ENCODE measurements at places on chromosomes 12 and 14. TPM values are rescaled to one million over a fixed set of nuclear protein-coding genes. Genes with fewer than 3 reads are reported as not detected.

RAD51AP1 gene
- total RNA-seq: 48.2 TPM

DNA sequence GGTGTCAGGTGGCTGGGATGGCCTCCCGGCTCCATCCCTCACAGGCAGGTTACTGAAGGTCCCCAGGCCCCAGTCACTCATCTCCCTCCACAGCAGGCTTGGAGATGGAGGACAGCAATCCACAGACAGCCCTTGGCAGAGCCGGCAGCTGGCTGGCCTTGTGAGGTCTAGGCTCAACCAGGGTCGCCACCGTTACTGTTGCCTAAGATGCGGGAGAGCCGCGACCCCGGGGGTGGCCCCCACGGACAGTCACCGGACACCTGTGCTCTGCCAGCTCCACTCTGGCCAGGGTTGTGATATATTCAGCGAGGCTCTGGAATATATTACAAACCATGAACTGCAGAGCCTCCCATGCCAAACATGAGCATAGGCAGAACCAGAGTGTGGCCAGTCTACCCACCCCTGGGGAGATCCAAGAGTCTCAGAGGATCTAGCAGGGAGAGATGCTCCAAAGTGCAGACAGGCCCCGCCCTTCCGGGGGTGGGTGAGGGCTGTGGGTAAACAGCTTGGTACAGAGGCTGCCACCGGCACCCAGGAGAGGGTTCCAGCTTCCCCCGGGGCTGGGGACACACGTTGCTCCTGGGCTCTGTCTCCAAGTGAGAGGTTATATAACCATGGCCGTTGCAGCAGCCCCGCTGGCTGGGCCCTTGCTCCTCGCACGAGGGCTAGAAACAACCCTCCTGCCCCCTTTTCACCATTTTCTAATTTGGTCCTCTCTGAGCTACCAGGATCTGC lies 55.9 kb upstream of the DIO3 start:
- no peak for DNase-seq

CCDC175 gene
- 0.19 TPM for total RNA-seq

GRCh38 chr12:116138781-116139180 lies 138.7 kb downstream of the MED13L start:
- no peak for DNase-seq

GRCh38 chr12:119730381-119730780 lies 62.4 kb downstream of the PRKAB1 start:
- DNase-seq: no peak

DNA sequence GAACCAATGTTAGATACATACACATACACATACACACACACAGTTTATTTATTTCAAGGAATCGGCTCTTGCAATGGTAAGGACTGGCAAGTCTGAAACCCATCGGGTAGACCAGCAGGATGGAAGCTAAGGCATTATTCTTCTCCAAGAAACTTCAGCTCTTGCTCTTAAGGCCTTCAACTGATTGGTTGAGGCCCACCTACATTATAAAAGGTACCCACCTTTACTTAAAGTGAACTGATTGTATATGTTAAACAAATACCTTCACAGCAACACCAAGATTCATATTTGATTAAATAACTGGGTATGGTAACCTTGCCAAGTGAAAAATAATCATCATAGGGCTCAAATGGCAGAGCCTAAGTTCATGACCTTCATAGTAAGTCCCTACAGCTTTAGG lies 695.5 kb downstream of the BCL11B start:
- no peak for DNase-seq

MSRB3 gene
- 8.3 TPM for total RNA-seq

- no peak for DNase-seq
These were observed 20.0 kb downstream of the CIT start for GRCh38 chr12:119857041-119857591.

GRCh38 chr12:79155683-79156082 lies 291.1 kb downstream of the SYT1 start:
- no peak for DNase-seq

HOXC4 gene
- 5.6 TPM for total RNA-seq

GRCh38 chr12:53949631-53950436 lies 4.9 kb upstream of the HOXC12 start:
- DNase-seq: no peak

LALBA gene
- not detected for total RNA-seq

CHST11 gene
- total RNA-seq: 10.0 TPM

DNA sequence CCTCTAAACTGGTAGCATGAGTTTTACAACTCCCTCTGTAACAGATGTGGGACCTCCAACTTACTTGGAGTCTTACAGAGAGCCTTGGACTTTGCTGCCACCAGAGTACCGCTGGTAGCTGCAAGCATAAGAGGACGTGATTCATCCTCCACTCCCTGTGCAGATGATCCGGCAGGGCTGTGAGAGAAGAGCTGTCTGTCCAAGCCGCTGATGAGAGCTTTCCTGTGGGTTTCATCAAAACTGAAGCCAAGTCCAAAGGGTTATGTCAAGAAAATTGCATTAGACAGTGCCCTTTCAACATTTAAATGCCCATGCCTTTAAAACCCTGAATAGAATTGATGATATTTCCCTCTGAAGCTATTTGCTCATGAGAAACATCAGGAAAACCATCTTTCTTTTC lies 85.8 kb downstream of the LLPH start:
- no peak for DNase-seq

C12orf54 gene
- not detected for total RNA-seq

DNA sequence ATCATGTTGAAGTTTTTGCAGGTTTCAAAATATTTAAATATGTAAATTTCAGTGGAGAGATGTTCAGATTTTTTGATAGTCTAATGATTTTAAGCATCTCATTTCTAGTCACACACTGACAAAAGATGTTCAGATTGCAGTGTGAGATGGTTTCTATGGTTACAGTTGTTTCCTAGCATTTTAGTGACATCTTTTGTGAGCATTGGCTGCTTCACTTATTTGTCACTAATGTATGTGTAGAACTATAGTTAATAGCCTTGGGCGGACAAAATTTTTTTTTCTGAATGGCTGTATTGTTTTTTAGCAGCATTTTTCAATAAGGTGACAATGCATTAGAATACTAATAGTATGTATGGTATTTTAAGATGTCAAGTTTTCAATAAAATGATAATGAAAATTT lies 315.6 kb upstream of the PRKD1 start:
- no peak for DNase-seq

DNA sequence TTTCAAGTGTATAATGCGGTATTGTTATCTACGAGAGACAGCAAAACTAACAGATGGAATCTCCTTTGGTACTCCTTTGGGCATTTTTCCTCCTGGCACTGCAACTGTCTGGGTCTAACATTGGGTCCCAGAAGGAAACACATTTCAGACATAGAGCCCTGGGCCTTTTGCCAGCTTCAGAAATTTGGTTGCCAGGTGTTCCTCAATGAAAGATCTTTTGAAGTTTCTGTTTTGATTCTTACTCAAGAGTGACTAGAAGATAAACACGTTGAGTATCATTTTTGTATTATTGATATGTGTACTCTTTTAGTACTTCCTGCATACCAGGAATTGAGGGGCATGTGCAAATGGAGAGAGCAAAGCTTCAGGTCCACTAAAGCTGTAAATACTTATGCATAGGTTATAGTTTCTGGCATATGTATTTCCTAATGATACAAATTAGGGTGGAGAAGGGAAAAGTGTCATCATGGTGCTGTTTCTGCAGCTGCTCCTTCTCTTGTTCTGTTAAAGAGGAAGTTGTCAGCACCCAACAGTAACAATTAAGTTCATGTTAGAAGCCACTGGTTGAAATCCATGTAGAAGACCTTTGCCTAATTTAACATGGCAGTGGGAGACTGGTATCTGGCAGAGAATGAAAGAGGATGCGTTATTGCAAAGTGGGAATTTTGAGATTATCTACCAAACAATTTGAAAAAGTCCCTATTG lies 53.5 kb downstream of the SLC38A6 start:
- DNase-seq: no peak
